ENCODE measurements at places on chromosomes 6 and 20.

DNA sequence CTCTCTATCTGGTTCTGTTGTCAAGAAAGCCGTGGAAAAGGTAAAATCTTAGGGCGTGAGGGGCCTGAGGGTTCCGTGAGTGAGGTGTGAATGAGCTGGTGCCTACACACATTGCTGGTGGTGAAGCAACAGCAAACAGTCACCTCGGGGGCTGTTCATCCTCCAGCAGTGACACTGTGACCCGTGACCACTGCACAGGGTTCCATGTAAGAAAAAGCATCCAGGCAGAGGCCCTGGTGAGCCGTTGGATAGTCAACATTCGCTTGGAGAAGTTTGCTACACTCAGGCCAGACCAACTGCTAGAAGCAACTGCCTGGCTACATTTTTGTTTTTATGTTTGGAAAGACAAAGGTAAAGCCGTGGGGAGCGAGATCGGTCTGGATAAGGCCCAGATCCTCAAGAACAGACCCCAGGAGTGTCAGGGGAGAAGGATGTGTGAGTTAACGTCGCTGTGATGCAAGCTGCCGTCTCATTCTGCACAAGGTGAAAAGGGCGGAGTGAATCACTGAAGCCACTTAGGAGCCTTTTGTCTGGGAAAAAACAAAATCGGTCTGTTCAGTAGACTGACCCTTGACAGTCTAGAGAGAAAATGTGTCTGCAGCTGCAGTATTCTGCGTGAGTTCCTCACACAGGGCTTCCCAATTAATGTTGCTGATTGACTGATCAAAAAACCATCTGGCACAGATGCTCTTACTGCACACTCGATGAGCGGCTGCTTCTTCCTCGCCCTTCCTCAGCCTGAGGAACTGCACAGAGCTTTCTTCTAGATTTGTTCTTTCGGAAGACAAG, 404.0 kb downstream of the SMOC2 start:
- DNase-seq, result no peak

DNA sequence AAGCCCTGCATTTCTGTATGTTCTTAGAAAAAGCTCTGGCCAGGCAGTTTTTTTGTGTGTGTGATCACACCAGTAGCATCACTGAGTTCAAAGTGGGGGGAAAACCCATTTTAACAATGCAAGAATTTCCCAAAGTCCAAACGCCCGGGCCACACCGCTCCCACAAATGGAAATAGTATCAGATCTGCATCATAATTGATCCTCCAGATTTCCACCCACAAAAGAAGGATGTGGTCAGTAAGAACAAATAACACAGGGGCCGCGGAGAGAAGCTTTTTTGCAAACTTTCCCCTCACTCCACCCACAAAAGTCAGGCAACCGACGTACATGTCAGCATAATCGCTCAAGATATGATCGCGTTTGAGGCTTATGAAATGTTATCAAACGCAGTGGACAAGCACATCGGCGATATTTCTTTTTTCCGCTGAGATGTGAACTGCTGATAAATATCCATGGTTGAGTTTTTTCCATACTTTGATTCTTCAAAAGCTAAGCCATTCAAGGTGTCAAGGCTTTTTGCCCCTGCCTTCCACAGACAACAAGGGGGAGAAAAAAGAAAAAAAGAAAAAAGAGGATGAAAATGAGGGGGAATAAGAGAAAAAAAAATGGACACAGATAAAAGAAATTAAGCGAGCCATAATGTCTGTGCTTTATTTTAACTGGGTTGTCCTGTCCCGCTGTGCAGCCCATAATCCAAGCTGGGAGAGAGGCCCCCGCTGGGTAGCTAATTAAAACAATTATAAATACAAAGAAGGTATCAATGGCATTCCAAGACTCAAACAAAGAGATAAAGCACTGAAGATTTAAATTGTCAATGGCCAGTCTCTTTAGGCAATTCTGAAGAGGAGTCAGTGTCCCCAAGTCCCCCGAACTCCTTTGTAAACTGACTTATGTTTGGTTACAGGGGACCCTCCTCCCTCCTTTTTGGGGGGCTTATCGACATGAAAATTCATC, 143.5 kb downstream of the ZFP64 start:
- DNase-seq, result no peak

DNA sequence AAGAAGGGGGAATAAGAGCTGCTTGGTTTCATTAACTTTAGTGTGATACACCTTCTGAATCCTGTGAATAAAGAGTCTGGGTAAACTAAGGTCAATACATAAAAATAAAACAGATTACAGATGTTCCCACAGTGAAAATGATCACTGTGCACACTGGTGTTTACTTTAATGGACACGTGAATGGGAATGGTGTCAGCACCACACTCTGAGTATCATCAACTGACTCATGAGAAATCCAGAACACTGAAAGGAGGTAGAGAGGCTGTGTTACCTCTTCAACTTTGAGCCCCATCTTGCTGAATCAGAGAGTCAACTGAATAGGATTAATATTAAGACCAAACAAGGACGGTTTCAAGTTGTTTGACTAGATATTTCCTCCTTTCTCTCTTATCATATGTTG, 75.0 kb downstream of the ELOVL4 start:
- no peak for DNase-seq

DNA sequence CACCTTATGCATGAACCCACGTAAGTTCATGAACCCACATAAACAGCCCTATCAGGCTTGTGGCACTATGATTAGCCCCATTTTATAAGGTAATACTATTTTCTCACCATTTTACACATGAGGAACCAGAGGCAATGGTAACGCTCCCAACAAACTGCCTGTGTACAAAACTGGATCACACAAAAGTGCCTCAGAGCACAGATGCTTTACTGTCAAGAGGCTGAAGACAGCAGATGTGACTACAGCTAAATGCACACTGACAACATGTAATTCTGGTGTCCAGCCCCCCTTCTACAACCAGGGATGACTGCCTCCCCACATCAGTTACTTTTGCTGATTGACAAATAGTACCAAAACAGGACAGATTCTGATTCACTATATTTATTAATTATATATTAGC, 69.6 kb downstream of the GMDS start:
- DNase-seq, result no peak

DNA sequence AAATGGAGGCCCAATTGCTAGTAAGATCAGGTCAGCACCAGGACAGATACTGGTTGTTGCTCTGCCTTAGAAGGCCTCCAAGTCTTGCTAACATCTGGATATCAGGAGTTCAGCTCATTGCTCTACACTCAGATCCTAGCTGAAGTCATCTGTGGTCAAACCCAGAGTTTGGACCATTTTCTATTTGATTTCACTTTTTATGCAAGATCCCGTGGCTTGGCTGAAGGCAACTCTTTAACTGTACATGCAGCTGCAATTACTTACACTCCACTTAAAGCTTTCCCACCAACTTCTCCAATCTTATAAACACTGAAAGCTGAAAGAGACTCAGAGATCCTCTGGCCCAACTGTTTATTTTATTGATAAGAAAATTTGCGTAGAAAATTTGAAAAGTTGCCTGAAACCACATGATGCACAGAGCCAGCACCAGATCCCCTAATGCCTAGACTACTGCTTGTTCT, 2.7 kb downstream of the SLC17A2 start:
- no peak for DNase-seq

- no peak for DNase-seq
These were observed 200.5 kb upstream of the CNR1 start for GRCh38 chr6:88366672-88367071.

GRCh38 chr6:42520786-42521607, 42.8 kb upstream of the UBR2 start:
- DNase-seq, result peak; percentile 14

GRCh38 chr20:10061641-10062040, 26.9 kb downstream of the ANKEF1 start:
- no peak for DNase-seq

DNA sequence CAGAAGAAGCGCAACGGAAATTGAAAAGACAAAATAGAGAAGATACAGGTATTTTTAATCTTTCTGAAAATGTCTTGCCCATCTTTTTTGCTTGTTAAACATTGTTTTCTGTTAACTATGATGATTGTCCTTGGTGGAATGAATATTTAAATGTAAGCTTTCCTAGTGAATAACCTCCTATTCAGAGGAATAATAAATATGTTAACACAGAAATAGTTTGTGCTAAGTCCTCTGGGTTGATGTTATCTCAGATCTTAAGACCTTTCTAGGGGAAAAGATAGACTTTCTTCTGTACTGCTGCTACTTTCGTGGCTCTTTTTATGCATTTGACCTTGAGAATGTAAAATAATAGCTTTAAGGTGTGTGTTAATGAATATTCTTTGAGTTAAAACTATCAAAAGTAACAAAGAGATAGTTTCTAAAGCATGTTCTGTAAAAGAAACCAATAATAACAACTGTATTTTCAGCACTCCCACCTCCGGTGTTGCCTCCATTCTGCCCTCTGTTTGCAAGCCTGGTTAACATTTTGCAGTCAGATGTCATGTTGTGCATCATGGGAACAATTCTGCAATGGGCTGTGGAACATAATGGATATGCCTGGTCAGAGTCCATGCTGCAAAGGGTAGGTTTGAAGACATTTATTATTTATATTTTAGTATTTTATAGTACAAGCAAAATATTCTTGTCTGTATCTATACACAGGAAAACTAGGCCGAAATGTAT, 70.2 kb downstream of the PRPH2 start:
- DNase-seq, result no peak

GRCh38 chr6:113433335-113433991, 423.7 kb upstream of the MARCKS start:
- DNase-seq, result no peak

DNA sequence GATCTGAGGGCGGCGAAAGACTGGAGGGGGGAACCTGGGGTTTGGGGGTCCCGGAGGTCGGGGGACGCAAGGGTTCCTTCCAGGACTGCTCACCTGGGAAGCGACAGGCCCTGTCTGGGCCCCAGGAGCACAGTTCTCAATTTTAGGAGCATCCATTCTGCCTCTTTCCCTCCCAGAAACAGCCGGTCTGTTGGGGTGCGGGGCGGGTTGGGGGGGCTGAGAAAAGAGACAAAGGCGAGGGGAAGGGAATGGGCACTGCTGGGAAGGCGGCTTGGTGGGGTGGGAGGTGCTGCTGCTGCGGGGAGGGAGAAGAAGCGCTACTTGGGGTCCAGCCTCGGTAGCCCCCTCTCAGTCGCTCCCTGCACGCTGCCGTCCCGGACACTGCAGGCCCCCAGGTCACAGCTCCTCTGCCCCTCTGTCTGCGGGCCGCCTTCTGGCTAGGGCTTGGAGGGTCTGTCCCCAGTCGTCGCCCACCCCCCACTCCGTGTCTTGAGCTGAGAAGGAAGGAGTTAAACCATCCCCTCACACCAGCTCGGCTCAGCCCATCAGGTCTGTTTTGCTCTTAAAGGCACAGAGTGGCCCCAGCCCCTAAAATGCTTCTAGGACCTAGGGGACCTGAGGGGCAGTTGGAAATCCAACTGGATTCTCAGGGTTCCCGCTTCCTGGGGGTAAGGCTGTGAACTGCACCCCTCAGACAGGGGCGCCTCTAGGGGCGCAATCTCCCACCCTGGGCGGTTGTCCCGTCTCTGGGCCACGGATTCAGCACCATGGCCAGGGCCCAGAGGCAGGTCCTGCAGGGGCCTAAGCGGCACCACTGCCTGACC, 690 bp downstream of the GDAP1L1 start:
- peak; percentile 94 for DNase-seq

DNA sequence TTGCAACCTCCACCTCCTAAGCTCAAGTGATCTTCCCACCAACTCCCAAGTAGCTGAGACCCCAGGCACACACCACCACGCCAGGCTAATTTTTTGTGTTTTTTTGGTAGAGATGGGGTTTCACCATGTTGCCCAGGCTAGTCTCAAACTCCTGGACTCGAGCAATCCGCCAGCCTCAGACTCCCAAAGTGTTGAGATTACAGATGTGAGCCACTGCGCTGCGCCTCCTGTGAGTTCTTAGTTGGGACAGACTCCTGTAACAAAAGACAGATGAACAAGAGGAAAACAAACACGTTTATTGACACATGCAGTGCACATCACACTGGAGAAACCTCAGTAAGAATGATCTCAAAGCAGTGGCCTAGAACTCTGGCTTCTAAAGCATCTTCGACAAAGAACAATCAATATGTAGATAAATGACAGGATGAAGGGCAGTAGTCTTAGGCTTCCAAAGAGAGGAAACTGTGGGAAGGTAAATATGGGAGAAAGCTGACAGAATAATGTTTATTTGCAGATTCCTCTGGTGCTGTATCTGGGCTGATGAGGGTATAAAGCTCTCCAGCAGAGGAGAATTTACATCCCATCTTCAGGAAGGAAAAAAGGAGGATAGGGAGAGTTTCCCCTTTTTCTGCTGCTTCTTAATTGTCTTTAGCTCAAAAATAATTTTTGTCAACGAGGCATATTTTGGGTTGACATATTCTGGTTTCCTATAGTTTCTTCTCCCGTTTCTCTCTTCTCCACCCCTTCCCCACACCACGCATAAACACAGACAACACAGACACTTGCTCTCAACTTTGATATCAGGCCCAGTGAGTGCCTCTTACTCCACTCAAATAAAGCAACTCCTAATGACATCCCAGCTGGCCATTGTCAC, 84.7 kb upstream of the TNFAIP3 start:
- no peak for DNase-seq

DNA sequence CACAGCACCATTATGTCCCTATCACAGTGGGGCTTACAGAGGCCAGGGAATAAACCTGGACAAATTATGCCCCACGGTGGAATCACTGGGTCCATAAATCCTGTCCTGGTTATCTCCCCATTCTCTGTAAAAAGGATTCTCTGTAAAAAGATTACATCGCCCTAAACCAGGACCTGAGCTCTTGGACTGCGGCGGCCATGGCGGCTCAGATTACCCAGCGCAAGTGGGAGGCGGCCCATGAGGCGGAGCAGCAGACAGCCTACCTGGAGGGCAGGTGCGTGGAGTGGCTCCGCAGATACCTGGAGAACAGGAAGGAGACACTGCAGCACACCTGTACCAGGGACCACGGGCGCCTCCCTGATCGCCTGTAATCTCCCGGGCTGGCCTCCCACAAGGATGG, 8.4 kb upstream of the HLA-A start:
- no peak for DNase-seq

GRCh38 chr20:9236458-9236857, 167.6 kb downstream of the PLCB4 start:
- DNase-seq, result no peak

DNA sequence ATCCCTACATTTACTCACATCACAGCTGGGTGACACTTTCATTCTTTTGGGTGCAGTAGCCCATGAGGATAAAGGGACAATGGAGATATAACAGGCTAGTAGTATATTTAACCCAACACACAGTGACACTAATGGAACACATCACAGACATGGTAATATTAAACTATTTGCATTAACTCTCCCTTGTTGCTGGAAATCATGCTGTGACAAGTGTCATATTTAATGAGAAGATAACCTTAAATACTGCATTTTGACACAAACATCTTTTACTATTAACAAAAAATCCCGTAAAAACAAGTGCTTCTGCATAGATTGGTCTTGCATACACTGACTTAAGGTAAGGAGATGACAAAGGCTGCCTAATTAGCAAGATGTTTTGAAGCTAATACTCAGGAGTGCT, 45.5 kb downstream of the CNR1 start:
- DNase-seq, result no peak
